Suppressor macrophage (primary cell): ENCODE measurements at places on chromosomes 12 and 14.
A peak's percentile ranks its signal among the peaks of the same experiment; 100 is the strongest.

- no peak for DNase-seq
Measured at GRCh38 chr14:55801121-55801520, 221.1 kb downstream of the KTN1 start.

DNA sequence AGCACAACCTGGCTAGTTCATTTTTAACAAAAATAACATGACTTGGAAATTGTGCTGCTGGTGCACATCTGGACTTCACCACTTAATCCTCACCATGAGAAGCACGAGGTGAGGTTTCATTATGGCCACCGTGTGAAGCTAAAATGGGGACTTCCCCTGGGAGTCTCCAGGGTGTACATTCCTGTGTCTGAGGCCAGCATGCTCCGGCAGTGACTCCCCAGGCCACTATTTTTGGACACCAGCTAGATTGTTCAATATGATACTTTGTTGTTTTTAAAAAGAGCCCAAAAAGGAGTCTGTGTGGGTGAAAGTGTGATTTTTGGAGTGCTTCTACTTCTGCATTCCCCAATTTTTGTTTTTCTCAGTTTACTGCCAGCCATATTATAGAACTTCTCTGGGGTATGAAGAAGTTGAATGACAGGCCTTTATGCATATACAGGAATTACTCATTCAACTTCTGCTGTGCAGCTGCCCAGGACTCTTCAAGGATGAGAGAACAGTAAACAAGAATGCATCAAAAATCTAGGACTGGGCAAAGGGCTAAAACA lies 16.9 kb upstream of the AICDA start:
- peak; percentile 76 for DNase-seq

GRCh38 chr14:31419179-31419966 lies 977 bp downstream of the HEATR5A start:
- no peak for DNase-seq

DNA sequence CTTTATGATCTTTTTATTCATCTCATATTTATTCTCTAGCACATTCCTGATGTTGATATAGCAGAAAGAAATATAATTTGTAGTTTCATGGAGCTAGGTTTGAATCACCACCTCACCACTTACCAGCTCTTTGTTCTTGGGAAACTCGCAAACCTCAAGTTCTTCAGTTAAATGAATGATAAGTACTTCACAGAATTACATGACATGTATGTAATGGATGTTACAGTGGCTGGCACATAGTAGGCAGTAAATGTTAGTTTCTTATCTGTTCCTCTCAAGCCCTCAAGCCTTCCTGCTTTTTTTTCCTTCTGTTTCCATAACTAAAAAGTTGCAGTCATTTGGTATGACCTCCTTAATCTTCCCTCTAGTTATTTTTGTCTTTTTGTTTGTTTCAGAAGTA lies 54.9 kb downstream of the SPATS2 start:
- no peak for DNase-seq

DNA sequence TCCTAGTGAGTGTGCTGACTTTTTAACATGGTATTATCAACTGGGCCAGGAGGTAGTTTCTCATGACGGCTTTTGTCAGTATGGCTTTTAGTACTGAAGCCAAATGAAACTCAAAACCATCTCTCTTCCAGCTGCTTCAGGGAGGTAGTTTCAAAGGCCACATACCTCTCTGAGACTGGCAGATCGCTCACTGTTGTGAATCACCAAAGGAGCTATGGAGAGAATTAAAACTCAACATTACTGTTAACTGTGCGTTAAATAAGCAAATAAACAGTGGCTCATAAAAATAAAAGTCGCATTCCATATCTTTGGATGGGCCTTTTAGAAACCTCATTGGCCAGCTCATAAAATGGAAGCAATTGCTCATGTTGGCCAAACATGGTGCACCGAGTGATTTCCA lies 141.1 kb downstream of the HMGA2 start:
- DNase-seq = no peak

DNA sequence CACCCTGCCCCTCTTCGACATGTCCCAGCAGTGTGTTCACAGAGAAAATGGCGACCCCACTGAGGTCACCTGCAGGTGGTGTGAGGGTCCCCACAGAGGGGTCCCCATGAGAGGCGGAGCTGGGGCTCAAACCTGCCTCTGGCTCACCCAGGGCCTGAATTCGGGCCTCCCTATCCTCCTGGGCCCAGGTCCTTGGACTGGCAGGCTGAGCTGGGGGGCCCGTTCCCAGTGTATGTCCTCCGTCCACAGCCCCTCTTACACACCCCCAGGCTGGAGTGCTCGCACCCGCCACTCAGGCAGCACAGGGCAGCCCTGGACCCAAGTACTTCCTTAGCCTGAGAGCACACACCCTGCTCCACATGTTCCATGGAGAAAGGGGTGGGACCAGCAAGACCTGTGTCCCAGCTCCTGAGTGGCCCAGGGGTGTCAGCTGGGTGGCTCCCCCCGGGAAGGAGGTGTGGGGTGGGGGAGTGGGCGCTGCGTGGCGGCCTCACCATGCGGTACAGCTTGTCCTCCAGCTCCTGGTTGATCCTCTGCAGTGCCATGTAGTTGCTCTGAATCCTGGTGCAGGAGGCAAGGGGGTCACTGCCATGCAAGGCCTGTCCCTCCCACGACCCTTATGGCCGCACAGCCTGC lies 42.6 kb downstream of the BEGAIN start:
- DNase-seq = no peak

DNA sequence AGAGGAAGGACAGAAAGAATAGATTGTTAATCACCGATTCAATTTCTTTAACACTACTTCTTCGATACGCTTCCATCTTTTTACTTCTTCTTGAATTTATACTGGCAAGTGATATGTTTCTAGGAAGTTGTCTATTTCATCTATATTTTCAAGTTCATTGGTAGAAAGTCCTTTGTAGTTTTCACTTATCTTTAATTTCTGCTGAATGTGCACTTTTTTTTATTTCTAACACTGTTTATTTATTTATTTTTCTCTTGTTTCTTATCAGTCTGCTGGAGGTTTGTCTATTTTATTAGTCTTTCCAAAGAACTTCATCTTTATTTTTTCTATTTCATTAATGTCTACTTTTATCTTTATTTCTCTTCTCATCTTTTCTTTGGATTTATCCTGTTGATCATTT lies 63.6 kb downstream of the SIX1 start:
- DNase-seq = no peak

- DNase-seq = peak; percentile 91
Measured at GRCh38 chr12:104740668-104741067, 217.4 kb downstream of the SLC41A2 start.

- no peak for DNase-seq
Measured at GRCh38 chr12:116880213-116880816, 926 bp downstream of the HRK start.
